ENCODE measurements at places on chromosomes 3 and 15. TPM values are rescaled to one million over a fixed set of nuclear protein-coding genes. Genes with fewer than 3 reads are reported as not detected.

SMC4 gene
- total RNA-seq: 26.1 TPM

SLC28A2 gene
- not detected for total RNA-seq

DNA sequence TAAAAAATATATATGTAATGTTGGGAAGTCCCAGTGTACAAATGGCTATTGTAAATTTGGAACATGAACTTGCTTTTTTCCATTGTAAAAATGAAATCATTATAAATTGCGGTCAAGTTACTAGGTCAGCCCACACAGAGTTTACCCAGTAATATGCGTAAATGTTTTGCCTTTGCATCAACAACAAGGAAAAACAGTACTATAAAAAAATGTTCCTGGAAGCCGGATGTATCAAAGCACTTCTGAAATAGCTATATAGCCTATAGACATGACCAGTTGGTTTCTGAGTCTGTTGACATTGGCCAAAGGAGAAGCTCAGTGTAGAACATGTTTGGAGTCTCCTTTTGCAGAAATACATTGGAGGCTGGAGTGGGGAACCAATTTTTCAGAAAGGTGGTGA, 23.2 kb downstream of the CTNNB1 start:
- H3K36me3 ChIP-seq: no peaks in the 10 kb centered on the region
- no peak overlapping the region for H3K27ac ChIP-seq
- no peak for DNase-seq
- H3K4me3 ChIP-seq: no peak overlapping the region
- H3K27me3 ChIP-seq: no peaks in the 10 kb centered on the region

DNA sequence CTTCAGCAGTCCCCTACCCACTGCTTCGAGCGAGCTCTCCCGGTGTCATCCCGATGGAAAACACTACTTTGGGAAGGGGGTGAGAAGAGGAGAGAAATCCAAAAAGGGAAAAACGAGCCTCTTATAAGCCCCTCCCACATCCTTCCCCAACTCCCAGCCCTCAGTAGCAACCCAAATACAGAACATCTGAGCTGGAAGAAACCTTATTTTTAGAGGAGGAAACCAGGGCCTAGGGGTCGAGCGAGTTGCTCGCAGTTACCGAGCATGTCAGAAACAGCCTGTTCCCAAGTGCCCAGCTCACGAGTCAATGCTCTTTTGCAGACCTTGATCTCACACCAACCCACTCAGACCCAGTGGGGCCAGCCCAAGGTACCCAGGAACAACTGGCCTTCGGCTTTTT, 14.2 kb downstream of the RBPMS2 start:
- H3K4me1 ChIP-seq: no peaks in the 10 kb centered on the region
- H3K27me3 ChIP-seq: no peaks in the 10 kb centered on the region
- DNase-seq: no peak

GRCh38 chr3:154421083-154421482, 8.9 kb downstream of the GPR149 start:
- H3K27me3 ChIP-seq: no peaks in the 10 kb centered on the region
- no peaks in the 10 kb centered on the region for H3K36me3 ChIP-seq
- no peak overlapping the region for H3K4me3 ChIP-seq
- no peak overlapping the region for H3K27ac ChIP-seq

GHSR gene
- total RNA-seq: not detected

RTP4 gene
- 3.5 TPM for total RNA-seq

DNA sequence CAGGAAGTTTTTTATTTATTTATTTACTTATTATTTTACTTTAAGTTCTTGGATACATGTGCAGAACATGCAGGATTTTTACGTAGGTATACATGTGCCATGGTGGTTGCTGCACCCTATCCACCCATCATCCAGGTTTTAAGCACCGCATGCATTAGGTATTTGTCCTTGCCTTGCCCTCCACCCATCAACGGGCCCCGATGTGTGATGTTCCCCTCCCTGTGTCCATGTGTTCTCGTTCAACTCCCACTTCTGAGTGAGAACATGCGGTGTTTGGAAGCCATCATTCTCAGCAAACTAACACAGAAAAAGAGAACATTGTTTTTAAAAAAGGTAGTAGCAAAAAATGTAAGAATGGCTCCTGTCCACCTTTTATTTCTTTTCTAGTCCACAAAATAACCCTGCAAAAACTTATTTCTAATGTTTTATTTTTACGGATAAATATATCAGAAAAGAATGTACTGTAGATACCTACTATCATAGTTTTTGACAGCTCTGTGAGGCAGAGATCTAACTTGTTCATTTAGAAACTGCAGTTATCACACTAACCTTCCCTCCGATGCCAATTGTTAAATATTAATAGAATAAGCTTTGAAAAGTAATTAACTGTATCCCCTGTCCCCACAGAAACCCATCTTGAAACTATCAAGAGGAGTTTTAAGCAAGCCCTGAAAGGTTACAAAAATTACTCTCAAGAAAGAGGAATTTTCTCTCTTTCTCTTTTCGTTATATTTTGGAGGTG, 189.2 kb downstream of the LPP start:
- no peaks in the 10 kb centered on the region for H3K36me3 ChIP-seq
- H3K4me3 ChIP-seq: no peak overlapping the region
- no peak for DNase-seq

DNA sequence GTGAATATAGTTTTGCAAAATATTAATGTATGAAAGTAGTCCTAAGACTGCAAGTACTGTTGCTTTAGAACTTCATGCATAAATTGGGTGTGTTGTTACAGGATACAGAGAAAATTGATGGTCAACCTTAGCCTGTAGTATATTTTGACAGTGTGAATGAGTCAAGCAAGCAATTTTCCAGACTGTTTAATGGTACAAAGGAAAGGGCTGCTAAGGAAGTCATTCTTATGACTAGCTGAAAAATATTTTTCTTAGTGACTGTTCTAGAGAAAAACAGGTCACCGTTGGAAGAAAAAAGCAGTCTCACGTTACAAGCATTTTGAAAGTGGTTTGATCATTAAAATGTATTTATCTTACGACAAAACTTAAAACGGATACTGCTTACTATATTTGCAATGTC, 49.2 kb downstream of the MBNL1 start:
- H3K4me1 ChIP-seq: peaks cover 10% of the 10 kb centered on the region
- H3K27me3 ChIP-seq: no peaks in the 10 kb centered on the region
- H3K4me3 ChIP-seq: no peak overlapping the region

DNA sequence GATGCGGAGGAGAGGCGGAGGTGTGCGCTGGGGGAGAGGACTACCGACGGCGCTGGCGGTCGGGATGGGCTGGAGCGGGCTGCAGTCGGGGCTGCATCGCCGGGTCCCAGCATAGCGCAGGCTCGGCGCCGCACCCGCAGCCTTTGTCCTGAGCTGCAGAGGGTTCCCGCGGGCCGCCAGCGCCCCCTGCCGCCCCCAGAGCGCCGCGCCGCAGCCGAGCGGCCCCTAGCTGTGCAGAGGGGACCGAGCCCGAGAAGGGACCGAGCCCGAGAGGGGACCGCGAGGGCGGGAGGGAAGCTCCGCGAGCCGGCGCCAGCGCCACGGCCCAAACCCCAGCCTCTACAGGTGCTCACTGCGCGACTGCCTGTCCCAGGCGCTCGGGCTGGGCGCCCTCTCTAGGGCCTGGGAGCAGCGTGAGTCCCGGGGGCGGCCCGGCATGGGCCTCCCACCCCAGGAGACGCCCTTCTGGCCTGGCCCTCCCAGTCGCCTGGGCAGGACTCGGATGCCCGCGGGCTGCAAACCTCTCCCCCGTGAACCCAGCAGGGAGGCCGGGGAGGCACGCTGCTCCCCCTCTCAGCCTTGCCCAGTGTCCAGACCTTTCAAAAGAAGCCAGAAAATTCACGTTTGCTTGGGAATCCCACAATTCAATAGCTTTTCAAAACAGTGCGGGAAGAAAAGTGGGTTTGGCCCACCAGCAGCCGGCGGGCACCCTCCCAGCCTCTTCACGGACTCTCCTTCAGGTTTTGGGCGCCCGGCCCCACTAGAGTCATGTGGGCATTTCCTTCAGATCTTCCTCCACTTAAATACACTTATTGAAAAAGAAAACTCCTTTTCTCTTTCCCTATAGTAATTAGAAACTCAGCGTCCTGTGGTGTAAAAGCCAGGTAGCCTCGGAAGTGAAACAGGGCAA, 134.7 kb downstream of the TPRA1 start:
- peak; percentile 92 for DNase-seq
- H3K36me3 ChIP-seq: no peaks in the 10 kb centered on the region
- H3K27ac ChIP-seq: no peak overlapping the region
- H3K4me1 ChIP-seq: no peaks in the 10 kb centered on the region

DNA sequence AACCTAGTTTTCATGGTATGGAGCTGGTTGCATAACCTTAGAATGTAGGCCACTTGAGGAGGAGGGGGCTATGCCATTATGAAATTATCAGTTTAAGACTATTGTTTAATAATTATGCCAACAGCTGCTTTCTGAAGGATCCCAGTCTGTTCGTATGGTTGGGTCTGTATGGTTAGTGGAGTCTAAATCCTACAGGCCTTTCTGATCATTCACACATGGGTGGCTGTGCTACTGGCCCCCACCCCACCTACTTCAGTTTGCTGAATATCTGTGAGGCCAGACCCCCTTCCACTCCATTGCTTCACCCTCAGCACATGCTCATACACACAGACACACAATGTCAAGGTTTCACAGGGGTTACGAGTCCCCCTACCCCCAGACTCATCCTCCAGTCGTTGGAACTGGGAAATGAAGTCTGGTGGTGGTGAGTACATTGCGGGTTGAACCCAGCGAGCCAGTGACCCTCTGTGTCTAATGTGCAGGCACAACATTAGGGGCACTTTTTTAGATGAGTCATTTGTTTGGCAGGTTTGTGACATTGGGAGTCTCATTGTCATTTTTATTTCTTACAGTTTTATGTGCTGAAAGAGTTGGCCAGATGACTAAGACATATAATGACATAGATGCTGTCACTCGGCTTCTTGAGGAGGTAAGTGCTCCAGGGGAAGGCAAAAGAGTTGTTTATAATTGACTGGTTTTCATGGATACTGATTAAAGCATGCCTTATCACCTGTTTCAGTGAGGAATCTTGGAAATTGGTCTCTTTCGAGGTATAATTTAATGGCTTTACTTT, 85.3 kb downstream of the TRAK1 start:
- H3K27me3 ChIP-seq: no peaks in the 10 kb centered on the region
- H3K27ac ChIP-seq: no peak overlapping the region
- no peak for DNase-seq
- no peaks in the 10 kb centered on the region for H3K36me3 ChIP-seq

CCRL2 gene
- total RNA-seq: 5.1 TPM

SERPINI2 gene
- 0.49 TPM for total RNA-seq

GRCh38 chr3:4716706-4717362, 223.7 kb downstream of the ITPR1 start:
- DNase-seq: no peak
- peaks cover 6% of the 10 kb centered on the region for H3K36me3 ChIP-seq
- no peaks in the 10 kb centered on the region for H3K27me3 ChIP-seq
- no peak overlapping the region for H3K27ac ChIP-seq
- no peaks in the 10 kb centered on the region for H3K4me1 ChIP-seq

DNA sequence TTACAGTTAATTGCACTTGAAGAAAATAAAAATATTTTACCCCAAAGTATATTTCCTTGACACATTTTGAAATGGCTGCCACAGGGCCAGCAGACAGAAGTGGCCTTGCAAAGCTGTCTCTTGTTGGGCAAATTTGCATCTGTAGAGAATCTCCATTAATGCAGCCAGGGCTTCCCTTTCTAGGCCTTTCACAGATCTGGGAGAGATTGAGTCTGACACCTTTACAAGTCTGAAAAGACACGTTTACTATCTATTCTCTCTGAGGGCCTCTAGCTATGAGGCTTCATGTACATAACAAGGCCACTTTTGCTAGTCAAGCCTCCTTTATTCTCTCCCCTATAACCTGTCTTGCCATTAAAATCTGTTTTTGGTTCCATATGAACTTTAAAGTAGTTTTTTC, 135.9 kb downstream of the ANO10 start:
- no peaks in the 10 kb centered on the region for H3K36me3 ChIP-seq
- H3K27me3 ChIP-seq: no peaks in the 10 kb centered on the region
- DNase-seq: no peak
- no peaks in the 10 kb centered on the region for H3K4me1 ChIP-seq
- H3K27ac ChIP-seq: no peak overlapping the region
